Stimulated activated CD8-positive, alpha-beta memory T cell treated with anti-CD3 and anti-CD28 coated beads, Interleukin-7, amount 100 ng/mL, for 1 hour (primary cell): ENCODE measurements at places on chromosomes 13 and 19.

GRCh38 chr13:114309806-114310410, 4.4 kb upstream of the CHAMP1 start:
- no peak for DNase-seq

GRCh38 chr13:37348916-37349643, 243.6 kb upstream of the CSNK1A1L start:
- DNase-seq, result no peak

DNA sequence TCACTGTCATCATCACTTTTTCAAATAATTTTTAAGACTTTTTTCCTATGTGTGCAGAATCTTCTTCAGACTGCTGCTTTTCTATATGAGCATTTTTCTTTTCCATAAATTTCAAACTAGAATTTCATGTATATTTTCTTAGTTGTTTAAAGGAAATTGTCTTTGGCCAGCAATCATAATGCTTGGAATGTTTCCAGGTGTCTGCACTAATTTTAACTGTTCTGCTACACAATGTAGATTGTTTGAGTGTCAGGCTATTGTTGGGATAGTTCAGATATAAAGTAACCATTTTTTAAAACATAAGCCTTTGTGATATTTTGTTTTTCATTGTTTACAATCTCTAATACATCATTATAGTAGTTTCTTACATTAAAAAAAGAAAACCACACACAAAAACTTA, 1418.5 kb downstream of the EFNB2 start:
- DNase-seq, result no peak

DNA sequence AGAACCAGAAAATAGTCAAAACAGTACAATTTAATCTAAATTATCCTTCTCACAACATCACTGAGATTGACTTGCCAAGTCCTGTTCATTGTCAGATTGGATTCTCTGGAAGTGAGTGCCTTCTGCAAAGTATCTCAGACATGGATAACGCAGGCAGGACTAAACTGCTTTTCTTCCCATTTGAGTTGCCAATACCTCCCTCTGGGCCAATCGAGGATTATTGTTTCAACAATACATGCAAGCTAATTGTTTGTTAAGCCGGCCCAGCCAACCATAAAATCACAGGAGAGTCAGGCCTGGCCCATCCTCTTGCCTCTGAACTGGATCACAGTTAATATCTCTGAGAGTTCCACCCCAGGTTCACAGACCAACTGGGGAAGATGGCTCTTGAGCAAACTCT, 240.0 kb downstream of the ENOX1 start:
- DNase-seq, result no peak

DNA sequence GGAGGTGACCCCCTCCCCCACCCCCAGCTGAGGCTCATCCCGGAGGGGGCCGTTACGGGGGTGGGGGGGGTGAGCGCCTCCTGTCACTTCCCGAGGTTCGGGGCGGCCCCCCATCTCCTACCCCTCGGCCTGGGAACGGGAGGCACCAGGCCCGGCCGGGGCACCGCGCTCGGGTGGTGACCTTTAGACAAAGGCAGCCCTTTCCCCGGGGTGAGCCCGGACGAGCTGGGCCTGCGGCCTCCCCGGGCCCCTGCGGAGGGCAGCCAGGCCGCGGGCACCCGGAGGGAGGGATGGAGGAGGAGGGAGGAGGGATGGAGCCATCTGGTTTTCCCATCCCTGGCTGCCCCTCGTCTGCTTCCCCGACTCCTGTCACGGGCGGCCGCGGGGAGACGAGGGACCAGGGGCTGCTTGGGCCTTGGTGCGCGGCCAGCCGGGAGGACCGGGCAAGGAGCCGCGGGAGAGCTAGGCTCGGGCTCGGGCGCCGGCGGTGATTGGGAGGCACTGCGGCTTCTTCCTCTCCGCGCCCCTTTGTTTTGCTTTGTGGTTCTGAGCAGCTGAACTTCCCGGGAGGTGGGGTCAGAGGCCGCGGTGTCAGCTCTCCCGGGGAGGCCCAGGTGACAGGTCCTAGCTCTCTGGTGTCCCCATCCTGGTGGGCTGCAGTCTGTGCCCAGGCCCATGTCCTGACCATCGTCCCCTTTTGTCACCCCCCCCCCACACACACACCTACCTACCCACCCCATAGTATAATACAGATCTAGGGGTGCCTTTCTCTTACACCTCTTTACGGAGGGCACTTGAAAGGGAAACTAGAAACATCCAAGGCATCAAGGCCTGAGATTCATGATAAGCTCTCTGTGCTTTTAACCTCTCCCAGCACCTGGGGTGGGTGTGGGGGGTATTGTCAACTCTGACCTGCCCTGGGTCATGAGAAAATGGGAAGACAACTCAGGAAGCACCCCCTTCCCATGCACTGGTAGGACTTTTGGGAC, 1.3 kb downstream of the BICRA start:
- peak; percentile 26 for DNase-seq
